ENCODE measurements at places on chromosomes 7 and 10. TPM values are rescaled to one million over a fixed set of nuclear protein-coding genes. Genes with fewer than 3 reads are reported as not detected.

DNA sequence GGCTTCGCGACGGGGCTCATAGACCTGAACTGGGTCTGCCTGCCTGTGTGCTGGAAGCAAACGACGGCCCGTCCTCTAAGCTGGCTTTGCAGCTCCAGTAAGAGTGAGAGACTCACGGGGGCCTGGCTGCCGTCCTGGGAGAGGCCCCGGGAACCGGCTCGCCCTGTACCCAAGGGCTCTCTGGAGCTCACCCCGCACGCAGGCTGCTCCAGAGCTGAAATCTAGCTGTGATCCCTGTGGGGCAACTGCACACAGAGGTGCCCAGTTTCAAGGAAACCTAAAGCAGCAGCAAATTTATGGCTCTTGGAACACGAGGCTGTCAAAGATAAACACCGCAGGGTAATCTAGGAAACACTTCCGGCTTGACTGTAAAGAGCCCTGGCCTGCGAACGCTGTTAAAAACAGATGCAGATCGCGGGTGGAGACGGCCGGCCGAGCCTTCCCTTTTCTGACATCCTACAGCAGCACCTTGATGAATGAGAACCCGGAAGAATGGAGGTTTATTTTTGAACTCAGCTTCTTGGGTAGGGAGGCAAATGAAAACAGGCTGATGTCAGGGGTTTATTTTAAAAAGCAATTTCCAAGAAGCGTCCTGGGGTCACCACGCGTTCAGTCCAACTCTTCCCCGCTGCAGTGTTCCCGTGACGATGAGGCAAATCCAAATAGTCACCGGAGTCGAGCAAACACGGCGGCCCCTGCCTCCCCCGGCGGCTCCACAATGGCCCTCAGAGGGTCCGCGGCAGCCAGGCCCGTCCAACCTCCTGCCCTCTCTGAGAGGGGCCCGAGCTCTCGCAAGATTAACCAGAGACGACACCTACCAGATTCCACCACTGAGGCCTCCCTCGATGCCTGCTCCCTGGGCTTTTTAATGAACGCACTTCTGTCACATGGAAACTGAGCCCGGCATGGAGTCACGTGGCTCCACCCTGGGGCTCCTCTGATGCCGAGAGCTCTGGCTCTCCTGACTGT lies 29.6 kb downstream of the AMZ1 start:
- peaks cover 66% of the 10 kb centered on the region for H3K36me3 ChIP-seq
- no peak overlapping the region for H3K4me3 ChIP-seq

DNA sequence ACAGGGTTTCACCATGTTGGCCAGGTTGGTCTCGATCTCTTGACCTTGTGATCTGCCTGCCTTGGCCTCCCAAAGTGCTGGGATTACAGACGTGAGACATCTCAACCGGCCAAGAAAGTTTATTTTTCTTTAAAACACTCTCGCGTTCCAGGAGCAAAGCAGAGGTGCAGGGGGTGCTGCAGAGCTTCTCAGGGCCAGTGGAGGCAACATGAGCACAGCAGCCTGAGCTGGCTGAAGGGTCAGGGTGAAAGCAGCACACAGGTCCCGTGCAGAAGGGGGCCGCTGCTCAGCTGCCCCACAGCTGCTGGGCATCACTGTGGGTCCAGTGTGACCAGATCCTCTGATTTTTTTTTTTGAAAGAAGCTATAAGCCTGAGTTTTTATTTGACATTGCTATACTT lies 46.1 kb downstream of the EPHB4 start:
- H3K4me1 ChIP-seq: no peaks in the 10 kb centered on the region
- no peak for DNase-seq
- H3K36me3 ChIP-seq: no peaks in the 10 kb centered on the region
- no peaks in the 10 kb centered on the region for H3K27me3 ChIP-seq
- H3K4me3 ChIP-seq: no peak overlapping the region

The NRF1 gene
- total RNA-seq: 22.1 TPM

The OR2A1 gene
- total RNA-seq: not detected

- H3K27me3 ChIP-seq: peaks cover 79% of the 10 kb centered on the region
- H3K4me1 ChIP-seq: no peaks in the 10 kb centered on the region
- H3K27ac ChIP-seq: no peak overlapping the region
Measured at GRCh38 chr10:48923748-48924147, 15.9 kb downstream of the LRRC18 start.

DNA sequence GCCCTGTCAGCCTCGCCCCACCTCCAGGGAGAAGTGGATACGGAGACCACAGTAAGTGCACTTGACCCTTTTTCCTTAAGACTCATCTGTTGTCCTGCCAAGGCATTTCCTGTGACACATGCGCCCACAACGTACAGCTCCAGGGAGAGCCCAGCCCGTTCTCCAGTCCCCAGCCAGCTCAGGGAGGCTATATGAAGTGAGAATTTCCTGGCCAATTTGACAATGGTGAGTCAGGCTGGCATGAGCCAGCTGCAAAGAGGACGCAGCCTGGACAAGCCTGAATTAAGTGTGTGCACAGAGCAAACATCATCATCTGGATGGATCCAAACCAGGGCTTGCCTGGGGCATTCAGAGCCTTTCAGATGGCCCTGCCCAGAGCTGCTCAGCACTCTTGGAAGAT lies 244.8 kb downstream of the KCNMA1 start:
- peaks cover 9% of the 10 kb centered on the region for H3K4me1 ChIP-seq
- peak; percentile 32 for DNase-seq
- no peak overlapping the region for H3K27ac ChIP-seq
- no peak overlapping the region for H3K4me3 ChIP-seq

GRCh38 chr7:87263537-87263936 lies 44.0 kb upstream of the TMEM243 start:
- no peaks in the 10 kb centered on the region for H3K4me1 ChIP-seq
- peaks cover 33% of the 10 kb centered on the region for H3K27me3 ChIP-seq
- no peaks in the 10 kb centered on the region for H3K36me3 ChIP-seq
- DNase-seq: no peak
- no peak overlapping the region for H3K27ac ChIP-seq
- H3K4me3 ChIP-seq: no peak overlapping the region

DNA sequence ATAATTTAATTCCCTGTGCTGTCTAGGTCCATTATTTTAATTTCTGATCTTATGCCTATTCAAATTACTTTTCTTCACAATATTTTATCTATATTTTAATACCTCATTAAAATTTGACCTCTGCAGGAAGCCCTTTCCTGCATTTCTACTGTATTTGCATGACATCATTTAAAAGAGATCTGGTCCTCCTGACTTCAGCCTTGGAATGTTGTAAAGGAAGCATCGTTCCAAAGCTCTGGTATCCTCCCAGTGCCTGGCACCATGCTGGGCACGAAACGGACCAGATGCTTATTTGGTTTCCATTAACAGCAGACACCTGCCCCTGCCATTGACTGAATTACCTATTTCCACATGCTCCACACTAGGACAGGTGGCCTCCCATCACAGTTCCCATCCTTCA lies 247.5 kb downstream of the KLF6 start:
- DNase-seq: no peak
- H3K36me3 ChIP-seq: no peaks in the 10 kb centered on the region
- no peak overlapping the region for H3K27ac ChIP-seq

The CALY gene
- total RNA-seq: not detected

The ZFAND2A gene
- total RNA-seq: 51.2 TPM
